Large intestine (tissue), 12 donors: ENCODE measurements at places on chromosomes 5 and 9. TPM values are rescaled to one million over a fixed set of nuclear protein-coding genes. Genes with fewer than 3 reads are reported as not detected.

GFI1B gene
- polyA plus RNA-seq = 6.2 TPM

- DNase-seq = no peak
Measured at GRCh38 chr5:53180991-53181390, 71.4 kb upstream of the MOCS2 start.

- DNase-seq = no peak
Measured at GRCh38 chr9:130010151-130010988, 32.6 kb downstream of the FNBP1 start.

GRCh38 chr9:116550696-116551436 is 136.2 kb upstream of the TRIM32 start:
- peak; percentile 35 for DNase-seq

DNA sequence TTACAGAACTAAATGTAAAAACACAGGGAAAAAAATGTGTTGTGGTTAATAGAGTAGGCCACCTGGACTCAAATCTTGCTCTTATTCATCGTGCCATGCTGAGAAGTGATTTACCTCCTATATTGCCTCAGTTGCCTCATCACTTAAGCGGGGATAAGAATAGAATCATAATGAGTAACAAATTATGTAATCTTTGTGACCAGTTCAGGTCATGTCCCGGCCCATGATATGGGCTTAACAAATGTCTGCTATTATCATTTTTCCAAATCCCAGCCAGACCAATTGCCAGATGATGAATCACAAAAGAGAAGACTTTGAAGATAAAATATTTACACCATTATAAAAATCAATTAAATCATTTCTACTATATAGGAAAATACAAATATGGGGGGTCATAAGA is 89.8 kb downstream of the CDH6 start:
- DNase-seq = no peak

DNA sequence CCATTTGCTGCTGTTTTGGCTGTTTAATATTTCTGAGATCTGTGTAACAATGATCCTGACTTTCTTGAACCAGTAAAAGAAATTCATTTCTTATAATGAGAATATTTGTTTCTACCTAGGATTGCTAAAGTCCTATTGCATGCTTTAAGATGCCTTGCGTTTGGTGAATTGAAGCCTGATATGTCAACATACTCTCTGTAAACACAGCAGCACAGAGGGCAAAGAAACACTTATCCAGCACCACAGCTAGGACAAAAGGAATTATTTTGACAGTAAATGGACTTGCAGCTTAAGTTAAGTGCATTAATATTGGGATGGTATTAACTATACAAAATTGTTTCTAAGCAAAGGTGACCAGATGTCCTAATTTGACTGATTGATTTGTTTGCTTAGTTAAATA is 2031.2 kb upstream of the CDH6 start:
- no peak for DNase-seq

GRCh38 chr9:124303762-124304161 is 46.0 kb downstream of the NEK6 start:
- no peak for DNase-seq
